ENCODE measurements at places on chromosomes 2 and 18.

GRCh38 chr18:23958036-23958435 is 56.5 kb upstream of the TTC39C start:
- H3K27ac ChIP-seq, result no peak overlapping the region
- no peaks in the 10 kb centered on the region for H3K36me3 ChIP-seq
- peaks cover 16% of the 10 kb centered on the region for H3K27me3 ChIP-seq
- H3K4me3 ChIP-seq, result no peak overlapping the region
- H3K4me1 ChIP-seq, result no peaks in the 10 kb centered on the region

DNA sequence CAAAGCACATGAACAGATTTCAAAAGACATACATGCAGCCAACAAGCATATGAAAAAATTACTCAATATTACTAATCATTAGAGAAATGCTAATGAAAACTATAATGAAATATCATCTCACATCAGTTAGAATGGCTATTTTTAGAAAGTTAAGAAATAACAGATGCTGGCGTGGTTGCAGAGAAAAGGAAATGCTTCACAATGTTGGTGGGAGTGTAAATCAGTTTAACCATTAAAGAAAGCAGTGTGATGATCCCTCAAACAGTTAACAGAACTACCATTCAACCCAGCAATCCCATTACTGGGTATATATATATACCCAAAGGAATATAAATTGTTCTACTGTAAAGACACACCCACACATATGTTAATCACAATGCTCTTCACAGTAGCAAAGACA is 117.7 kb upstream of the SETBP1 start:
- H3K4me3 ChIP-seq, result no peak overlapping the region
- H3K27me3 ChIP-seq, result peaks cover 6% of the 10 kb centered on the region
- no peak for DNase-seq
- H3K36me3 ChIP-seq, result no peaks in the 10 kb centered on the region

GRCh38 chr2:226087505-226088365 is 688.2 kb downstream of the NYAP2 start:
- H3K27ac ChIP-seq, result no peak overlapping the region
- no peak for DNase-seq
- H3K36me3 ChIP-seq, result no peaks in the 10 kb centered on the region
- no peaks in the 10 kb centered on the region for H3K27me3 ChIP-seq
- H3K4me1 ChIP-seq, result no peaks in the 10 kb centered on the region

- no peak overlapping the region for H3K4me3 ChIP-seq
- no peak for DNase-seq
- H3K27me3 ChIP-seq, result peaks cover 41% of the 10 kb centered on the region
- no peak overlapping the region for H3K27ac ChIP-seq
Measured at GRCh38 chr18:9697121-9697520, 11.0 kb upstream of the RAB31 start.

DNA sequence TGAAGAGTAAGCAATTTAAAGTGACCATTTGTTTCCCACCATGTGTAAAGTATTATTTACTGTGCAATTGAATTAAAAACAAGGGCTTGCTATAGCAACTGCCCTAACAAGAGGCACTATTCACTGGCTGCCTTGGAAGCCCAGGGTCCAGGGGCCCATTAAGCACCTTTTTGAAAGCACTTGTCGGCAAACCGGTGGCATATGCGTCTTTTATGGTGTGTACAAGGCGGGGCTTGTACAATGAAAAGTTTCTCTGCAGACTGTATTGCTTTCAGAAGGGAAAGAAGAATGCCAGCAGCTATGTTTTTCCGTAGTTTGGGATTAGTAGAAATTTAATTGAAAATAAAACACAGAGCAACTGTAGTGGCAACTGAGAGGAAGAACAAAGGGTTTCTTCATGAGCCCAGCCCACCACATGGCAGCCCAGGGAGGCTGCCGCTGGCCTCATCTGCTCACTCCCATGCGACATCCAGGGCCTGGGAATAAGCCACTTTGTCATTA is 279.5 kb upstream of the PARD3B start:
- no peak overlapping the region for H3K4me3 ChIP-seq
- DNase-seq, result no peak
- peaks cover 43% of the 10 kb centered on the region for H3K27me3 ChIP-seq
- no peaks in the 10 kb centered on the region for H3K4me1 ChIP-seq

DNA sequence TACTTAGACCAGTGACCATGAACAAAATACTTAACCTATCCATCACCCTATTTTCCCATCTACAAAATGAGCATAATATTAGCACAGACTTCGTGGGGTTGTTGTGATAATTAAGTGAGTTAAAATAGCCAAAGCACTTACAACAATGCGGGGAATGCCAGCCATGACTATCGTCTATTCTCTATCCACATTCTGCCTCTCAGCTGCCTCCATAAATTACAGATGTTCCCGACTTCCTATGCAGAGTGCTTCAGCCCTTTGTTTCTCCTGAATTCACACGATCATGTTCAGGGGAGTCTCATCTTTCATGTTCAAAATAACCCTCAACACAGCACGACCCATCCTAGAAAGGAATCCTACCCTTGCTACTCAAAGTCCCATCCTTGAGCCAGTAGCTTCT is 211.6 kb downstream of the EN1 start:
- H3K27ac ChIP-seq, result no peak overlapping the region
- H3K4me1 ChIP-seq, result no peaks in the 10 kb centered on the region
- DNase-seq, result no peak

- DNase-seq, result no peak
- no peaks in the 10 kb centered on the region for H3K27me3 ChIP-seq
- no peak overlapping the region for H3K27ac ChIP-seq
- peaks cover 17% of the 10 kb centered on the region for H3K36me3 ChIP-seq
- H3K4me3 ChIP-seq, result peak overlapping the region; percentile 1
Measured at GRCh38 chr2:64534363-64534762, 10.2 kb downstream of the AFTPH start.

DNA sequence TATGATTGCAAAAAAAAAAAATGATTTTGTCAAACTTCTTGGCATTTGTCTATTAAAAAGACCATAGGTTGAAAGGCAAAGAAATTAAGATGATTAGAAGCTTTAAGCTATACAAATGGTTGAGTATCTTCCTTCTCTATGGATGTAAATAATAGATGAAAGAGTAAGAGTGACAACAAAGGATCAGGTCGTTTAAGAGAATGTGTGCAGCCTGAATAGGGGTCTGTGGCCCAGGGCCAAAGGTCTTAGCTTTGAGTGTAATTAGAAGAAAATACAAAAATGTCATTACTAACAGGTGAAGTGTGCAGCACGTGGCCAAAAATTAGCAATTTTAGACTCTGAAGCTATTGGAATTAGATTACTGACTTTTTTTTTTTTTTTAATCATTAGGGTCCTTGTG is 122.4 kb downstream of the GREB1L start:
- H3K36me3 ChIP-seq, result no peaks in the 10 kb centered on the region
- DNase-seq, result no peak

- no peak overlapping the region for H3K27ac ChIP-seq
- DNase-seq, result no peak
- peaks cover 58% of the 10 kb centered on the region for H3K27me3 ChIP-seq
- no peaks in the 10 kb centered on the region for H3K36me3 ChIP-seq
- no peak overlapping the region for H3K4me3 ChIP-seq
Measured at GRCh38 chr2:42045352-42045751, 2.5 kb upstream of the PKDCC start.

DNA sequence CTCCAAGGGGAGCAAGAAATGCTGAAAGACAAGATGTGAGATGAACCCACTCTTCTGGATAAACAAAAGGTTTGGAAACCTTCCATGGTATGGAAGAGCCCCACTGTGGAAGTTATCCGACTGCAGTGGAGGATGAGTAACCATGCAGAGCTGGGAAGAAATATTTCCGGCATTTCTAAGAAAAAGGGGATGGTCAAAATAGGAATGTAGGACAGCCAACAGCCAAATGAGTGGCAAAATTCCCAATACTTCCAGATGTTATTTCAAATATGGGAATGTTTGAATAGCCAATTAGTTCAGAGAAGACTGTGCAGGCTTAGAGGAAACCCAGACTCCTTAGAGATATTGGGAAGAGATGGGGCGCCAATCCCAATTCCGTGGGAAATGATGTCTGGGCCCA is 246.8 kb downstream of the RAD51AP2 start:
- H3K4me3 ChIP-seq, result no peak overlapping the region
- H3K27me3 ChIP-seq, result no peaks in the 10 kb centered on the region
- no peak overlapping the region for H3K27ac ChIP-seq
- H3K36me3 ChIP-seq, result no peaks in the 10 kb centered on the region

GRCh38 chr2:19488009-19488691 is 129.7 kb upstream of the OSR1 start:
- H3K4me1 ChIP-seq, result peaks cover 10% of the 10 kb centered on the region
- peak; percentile 26 for DNase-seq
- H3K27ac ChIP-seq, result peak overlapping the region; percentile 5
- H3K4me3 ChIP-seq, result no peak overlapping the region

DNA sequence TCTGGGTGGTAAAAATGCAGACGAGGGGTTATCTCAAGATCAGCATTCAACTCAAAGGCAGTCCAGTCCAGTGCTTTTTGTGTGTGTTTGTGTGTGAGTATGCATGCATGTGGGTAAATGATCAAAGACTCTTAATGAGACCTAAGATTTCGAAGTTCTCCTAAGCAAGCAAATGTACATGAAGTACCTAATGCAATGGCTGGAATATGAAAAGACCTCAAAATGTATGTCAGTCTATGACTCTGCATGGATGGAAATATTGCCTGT is 151.0 kb upstream of the L3MBTL4 start:
- DNase-seq, result no peak
- no peak overlapping the region for H3K27ac ChIP-seq
- no peaks in the 10 kb centered on the region for H3K36me3 ChIP-seq
- H3K4me3 ChIP-seq, result no peak overlapping the region

GRCh38 chr2:101388232-101388631 is 929 bp upstream of the CREG2 start:
- no peak overlapping the region for H3K27ac ChIP-seq
- no peak overlapping the region for H3K4me3 ChIP-seq
- H3K4me1 ChIP-seq, result peaks cover 11% of the 10 kb centered on the region
- DNase-seq, result no peak

- peak overlapping the region; percentile 76 for H3K4me3 ChIP-seq
- H3K4me1 ChIP-seq, result peaks cover 51% of the 10 kb centered on the region
- DNase-seq, result no peak
- H3K27me3 ChIP-seq, result peaks cover 3% of the 10 kb centered on the region
- H3K36me3 ChIP-seq, result peaks cover 22% of the 10 kb centered on the region
Measured at GRCh38 chr18:58669731-58670378, 1.4 kb upstream of the MALT1 start.

DNA sequence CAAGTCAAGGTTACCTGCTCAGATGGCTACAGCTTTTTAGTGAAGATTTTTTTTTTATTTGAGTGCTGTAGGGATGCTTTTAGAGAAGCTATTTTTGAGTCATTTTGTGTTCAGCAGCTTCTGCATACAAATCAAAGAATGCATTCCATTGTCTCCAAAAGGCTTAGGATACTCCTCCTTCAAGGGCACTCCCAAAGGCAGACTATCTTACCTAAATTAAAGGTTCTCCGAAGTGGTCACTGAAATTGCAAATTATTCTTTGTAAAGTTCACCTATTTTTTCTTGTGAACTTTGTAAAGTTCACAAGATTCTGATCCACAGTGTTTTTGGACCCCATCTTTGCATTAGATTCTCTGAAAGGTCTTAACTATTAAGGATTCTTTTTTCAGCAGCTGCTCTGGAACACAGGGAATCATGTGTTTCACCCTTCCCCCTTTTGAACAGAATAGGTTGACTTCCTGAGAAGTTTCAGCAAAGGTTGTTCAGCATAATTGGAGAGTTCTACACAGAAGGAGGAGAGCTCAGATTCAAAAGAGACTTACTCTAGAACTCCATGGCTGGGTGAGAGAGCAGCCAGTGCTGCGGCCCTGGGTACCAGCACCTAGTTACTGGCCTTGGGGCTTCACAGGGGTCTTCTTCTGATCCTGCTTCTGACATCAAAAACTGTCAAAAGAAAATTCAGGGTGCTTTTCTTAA is 14.5 kb downstream of the CLIP4 start:
- H3K4me3 ChIP-seq, result peak overlapping the region; percentile 23
- H3K36me3 ChIP-seq, result peaks cover 68% of the 10 kb centered on the region
- no peaks in the 10 kb centered on the region for H3K27me3 ChIP-seq
- H3K27ac ChIP-seq, result peak overlapping the region; percentile 33

DNA sequence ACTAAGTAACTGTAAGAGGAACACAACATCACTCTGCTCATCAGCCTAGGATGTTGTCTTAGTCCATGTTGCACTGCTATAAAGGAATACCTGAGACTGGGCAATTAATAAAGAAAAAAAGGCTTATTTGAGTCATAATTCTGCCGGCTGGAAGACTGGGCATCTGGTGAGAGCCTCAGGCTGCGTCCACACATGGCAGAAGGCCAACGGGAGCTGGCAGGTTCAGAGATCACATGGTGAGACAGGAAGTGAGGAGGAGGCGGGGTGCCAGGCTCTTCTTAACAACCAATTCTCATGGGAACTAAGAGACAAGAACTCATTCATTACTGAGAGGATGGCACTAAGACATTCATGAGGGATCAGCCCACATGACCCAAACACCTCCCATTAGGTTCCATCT is 46.8 kb downstream of the EPG5 start:
- H3K36me3 ChIP-seq, result peaks cover 50% of the 10 kb centered on the region
- no peaks in the 10 kb centered on the region for H3K27me3 ChIP-seq
- DNase-seq, result no peak
- H3K27ac ChIP-seq, result no peak overlapping the region
